ENCODE measurements at places on chromosomes 1 and 21.

DNA sequence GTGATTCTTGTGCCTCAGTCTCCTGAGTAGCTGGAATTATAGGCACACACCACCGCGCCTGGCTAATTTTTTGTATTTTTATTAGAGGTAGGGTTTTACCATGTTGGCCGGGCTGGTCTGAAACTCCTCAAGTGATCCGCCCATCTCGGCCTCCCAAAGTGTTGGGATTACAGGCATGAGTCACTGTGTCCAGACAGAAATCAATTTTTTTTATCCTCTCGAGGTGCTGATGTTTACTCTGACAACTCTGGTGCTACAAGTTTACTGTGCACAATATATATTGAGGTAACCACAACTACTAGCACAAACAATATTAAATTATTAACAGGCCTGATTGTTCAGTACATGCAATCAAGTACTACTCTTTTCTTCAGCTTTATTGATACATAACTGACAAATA is 39.7 kb downstream of the F13B start:
- no peak for DNase-seq

DNA sequence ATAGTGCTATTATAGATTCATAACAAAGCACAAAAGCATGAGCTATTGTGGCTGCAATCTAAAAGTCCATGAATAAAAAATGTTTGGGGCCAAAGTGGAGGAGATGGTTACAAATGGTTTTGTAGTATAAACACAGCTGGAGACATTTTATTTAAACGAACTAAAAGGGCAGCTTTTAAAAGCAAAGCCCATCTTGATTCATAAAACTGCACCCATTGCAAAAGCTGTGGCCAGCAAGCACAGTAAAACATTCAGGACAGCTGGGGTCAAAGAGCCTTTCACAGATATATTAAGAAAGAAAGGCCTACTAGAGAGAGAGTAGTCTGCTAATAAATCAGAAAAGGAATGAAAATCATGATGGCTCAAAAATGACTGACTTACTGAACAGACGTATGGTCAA is 520.8 kb downstream of the NUF2 start:
- no peak for DNase-seq

GRCh38 chr1:205512059-205513045 is 7.9 kb downstream of the CDK18 start:
- DNase-seq = peak; percentile 43

DNA sequence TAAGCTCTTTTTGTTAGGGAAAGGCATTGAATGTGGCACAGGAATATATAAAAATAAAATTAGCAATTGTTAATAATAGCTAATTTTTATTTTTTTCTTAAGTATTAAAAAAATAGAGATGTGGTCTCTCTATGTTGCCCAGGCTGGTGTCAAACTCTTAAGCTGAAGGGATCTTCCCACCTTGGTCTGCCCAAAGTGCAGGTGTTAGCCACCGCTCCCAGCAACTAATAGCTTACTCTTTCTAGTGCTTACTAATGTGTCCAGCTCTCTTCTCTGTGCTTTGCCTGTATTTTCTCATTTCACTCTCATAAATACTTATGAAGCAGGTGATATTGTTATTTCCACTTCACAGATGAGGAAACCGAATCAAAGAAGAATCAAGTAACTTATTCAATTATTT is 13.4 kb upstream of the IL24 start:
- DNase-seq = no peak

DNA sequence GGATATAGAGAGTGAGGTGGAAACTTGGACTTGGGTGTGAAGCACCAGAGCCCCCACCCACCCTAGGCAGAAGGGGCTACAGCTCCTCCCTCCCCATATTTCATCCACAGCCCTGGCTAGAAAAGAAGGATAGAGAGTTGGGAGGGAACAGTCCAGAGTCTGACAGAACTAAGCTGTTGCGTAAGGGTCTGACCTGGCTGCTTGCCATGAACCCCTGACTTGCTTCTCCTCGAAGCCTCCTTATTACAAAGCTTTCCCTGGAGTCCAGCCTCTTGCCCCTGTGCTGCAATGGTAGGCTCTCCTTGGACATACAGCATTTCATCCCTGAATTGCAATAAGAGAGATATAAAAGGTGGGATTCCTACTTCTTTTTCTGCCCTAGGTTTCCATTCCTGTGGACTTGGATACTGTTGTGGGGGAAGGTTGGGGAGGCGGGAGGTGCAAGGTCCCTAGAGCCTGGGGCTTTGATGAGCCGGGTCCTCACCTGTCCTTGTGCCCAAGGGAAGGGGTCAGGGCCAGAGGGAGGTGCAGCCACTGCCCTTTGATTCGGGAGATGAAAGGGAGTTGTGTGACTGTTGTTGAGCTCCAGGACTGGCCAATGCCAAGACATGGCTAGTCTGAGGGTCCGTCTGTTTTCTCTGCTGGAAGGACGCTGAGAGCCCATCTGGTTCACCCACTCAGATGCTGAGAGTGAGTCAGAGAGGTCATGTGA is 2.7 kb downstream of the RHBG start:
- DNase-seq = no peak

- DNase-seq = no peak
Observed at GRCh38 chr1:65769636-65770035, 23.1 kb upstream of the PDE4B start.

DNA sequence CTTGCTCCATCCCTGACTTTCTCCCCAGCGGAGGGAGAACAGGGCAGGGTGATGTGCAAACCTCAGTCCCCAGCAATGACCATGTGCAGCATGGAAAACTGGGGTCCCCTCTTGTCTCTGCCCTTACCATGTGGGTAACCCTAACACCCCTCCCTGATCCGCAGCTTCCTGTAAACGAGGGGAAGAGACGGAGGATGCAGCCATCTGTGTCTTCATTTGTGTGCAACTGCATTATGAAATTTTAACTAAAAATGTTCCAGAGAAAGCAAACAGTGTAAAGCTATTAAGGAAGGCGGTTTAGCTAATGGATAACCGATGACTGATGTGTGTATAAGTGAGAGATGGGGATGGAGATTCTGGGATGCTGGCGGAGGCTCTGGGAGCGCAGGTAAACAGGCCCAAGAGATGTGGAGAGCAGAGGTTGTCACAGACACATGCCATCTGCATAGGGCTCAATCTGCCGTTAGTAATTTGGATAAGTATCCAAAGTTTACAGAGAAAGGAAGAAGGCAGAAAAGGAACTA is 206.6 kb downstream of the DSCAM start:
- DNase-seq = peak; percentile 73

- DNase-seq = no peak
Observed at GRCh38 chr1:201954263-201955008, 867 bp upstream of the TIMM17A start.

DNA sequence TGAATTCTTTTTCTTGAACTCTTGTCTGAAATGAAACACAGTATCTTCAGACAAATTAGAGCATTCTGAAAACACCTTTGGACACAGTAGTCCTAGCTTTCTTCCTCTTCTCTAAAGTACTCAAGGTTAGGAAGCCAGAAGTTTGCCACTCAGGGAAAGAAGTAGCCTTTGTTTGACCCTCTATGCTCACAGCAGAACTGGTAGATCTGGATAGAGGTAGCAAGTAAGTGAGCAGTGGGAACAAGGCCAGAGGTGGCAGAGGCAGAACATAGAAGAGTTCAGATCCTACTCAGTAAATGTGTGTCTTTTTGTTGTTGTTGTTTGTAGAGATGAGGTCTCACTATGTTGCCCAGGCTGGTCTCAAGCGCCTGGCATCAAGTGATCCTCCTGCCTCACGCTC is 7.4 kb upstream of the PIGR start:
- no peak for DNase-seq

DNA sequence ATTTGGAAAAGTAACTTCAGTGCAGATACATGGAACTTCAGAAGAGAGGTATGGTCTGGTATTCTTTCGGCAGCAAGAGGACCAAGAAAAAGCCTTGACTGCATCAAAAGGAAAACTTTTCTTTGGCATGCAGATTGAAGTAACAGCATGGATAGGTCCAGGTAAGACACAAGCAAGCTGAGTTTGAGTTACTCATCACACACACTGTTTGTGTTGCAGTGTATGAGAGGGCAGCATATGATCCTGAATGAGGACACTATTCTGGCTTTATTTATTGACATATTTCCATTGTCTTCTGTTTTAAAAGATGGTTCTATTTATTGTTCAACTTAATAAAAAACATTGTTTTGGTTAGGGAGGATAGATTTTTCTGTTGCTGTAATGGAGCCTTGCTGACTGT is 63.6 kb downstream of the SPEN start:
- DNase-seq = no peak

GRCh38 chr21:15446223-15446622 is 283.6 kb upstream of the USP25 start:
- DNase-seq = no peak

- DNase-seq = peak; percentile 29
Observed at GRCh38 chr21:37073417-37074196, 553 bp downstream of the TTC3 start.

DNA sequence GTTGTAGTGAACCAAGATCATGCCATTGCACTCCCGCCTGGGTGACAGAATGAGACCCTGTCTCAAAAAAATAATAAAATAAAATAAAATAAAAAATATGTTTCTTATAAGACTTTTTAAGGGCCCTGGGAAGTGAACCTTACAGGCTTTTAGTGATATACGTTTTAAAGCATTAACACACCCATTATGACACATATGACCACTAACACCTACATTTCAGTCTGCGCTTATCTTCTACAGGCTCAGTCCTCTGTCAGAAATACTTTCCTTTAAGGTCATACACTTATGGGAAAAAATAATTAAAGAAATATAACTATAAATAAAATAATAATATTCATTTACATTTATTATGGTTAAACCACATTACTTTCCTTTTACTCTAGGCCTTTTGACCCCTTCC is 21.9 kb downstream of the ADSS2 start:
- no peak for DNase-seq

GRCh38 chr1:111270771-111271463 is 19.7 kb upstream of the CHIA start:
- DNase-seq = no peak

GRCh38 chr1:209873067-209873799 is 45.5 kb downstream of the UTP25 start:
- no peak for DNase-seq

DNA sequence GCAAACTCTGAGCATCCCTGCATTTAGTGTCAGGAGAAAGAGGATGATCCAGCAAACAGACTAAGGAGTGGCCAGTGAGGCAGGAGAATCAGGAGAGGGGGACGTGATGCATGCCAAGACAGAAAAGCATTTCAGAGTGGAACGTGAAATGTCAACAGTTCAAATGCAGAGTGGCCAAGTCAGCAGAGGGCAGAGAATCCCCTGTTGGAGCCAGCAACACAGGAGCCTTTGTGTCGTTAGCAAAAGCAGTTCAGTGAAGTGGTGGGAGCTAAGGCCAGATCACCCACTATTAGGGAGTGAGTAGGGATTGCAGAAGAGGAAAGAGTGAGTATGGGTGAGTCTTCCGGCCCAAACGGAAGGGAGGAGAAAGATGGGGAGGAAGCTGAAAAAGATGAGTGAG is 6.6 kb upstream of the FCRL6 start:
- no peak for DNase-seq

GRCh38 chr1:154611150-154611862 is 3.3 kb upstream of the ADAR start:
- no peak for DNase-seq

DNA sequence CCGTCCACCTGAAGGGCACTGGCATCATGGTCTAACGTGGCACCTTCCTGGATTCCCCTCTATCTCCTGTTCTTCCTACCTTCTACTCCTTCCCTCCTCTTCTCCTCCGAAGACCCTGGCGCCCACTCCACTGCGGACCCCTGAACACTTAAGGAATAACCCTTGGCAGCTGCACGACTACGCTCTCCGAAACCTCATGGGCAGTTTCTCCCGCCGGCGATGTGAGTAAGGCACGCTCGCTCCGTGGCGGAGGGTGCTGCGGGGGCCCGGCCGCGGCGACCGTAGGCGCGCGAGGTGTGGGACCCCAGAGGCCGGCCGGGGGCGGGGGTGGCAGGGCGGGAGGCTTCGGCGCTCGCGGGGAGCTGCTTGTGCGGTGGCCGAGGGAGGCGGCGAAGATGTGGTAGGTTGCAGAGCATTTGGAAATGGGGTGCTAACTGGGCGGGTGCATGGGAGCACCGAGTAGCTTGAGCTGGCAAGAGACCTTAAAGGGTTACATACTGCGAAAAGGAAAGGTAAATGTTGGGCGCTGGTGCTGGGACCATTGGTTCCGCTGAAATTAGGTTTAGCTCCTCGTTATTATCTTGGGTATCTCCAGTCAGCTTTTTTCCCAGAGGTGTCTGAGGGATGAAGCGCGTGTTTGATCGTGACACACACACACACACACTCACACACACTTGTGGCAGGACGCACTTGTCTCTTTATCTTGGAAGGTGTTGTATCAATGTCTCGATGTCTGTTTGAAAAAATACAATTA is 876 bp downstream of the LRRC7 start:
- DNase-seq = no peak

DNA sequence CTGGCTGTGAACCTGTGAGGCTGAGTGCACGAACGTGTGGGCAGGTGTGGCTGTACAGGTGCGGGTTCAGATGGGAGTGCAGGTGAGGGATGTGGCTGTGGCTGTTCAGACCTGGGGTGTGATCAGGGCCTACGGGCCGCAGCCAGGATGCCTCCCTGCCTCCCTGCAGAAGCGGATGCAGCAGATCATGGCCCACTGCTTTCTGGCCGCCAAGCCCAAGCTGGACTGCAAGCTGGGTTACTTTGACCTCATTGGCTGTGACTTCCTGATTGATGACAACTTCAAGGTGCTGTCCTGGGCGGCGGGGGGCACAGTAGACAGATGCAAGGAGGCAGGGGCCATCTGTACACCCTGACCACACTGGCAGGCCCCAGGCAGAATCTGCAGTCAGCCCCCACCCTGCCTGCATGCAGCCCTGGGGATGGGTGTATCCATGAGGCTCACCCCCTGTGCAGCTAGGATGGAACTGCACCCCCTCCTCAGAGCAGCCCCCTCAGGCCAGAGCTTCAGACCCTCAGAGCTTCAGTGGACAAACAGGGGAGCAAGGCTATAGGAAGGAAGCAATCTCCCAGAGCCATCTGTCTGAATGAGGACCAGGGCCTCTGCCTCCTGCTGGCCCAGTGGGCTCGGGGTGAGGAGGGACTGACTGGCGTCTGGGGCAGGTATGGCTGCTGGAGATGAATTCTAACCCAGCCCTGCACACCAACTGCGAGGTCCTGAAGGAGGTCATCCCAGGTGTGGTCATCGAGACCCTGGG is 9.8 kb downstream of the TNFRSF18 start:
- no peak for DNase-seq

- no peak for DNase-seq
Observed at GRCh38 chr1:213751064-213751397, 236.7 kb upstream of the PROX1 start.

- peak; percentile 74 for DNase-seq
Observed at GRCh38 chr1:110460253-110461220, 9.6 kb downstream of the PROK1 start.

- no peak for DNase-seq
Observed at GRCh38 chr1:184637664-184638240, 116.9 kb downstream of the EDEM3 start.

- peak; percentile 52 for DNase-seq
Observed at GRCh38 chr1:12629985-12630760, 12.2 kb upstream of the DHRS3 start.

GRCh38 chr1:87684713-87685205 is 356.1 kb downstream of the LMO4 start:
- DNase-seq = no peak

GRCh38 chr1:93434088-93434487 is 13.8 kb upstream of the FNBP1L start:
- no peak for DNase-seq

GRCh38 chr21:26845066-26845758 is at the start of gene ADAMTS1:
TSS of gene ADAMTS1 (minus strand) at chr21:26845409. CDS start at chr21:26844954, 455 bp downstream.
- peak; percentile 26 for DNase-seq

GRCh38 chr1:30586671-30587070 is 136.7 kb downstream of the MATN1 start:
- no peak for DNase-seq

GRCh38 chr1:97936976-97937375 is 16.1 kb upstream of the DPYD start:
- DNase-seq = no peak

Measured in NCI-H1092 treated with DMSO at 0.1 percent for 48 hours (cell line).